SJSA1 (cell line): ENCODE measurements at places on chromosomes 5 and 9. TPM values are rescaled to one million over a fixed set of nuclear protein-coding genes. Genes with fewer than 3 reads are reported as not detected.

Gene PLK2
- 279 and 299 TPM in 2 replicates for total RNA-seq

Gene NFIB
- 7.6 TPM in 2 replicates for total RNA-seq

GRCh38 chr9:120477534-120478001 lies 102.4 kb downstream of the CDK5RAP2 start:
- no peak for DNase-seq

- peak; percentile 62 for DNase-seq
Observed at GRCh38 chr5:157431544-157432200, 28.3 kb upstream of the NIPAL4 start.

- no peak for DNase-seq
Observed at GRCh38 chr5:148002451-148002850, 61.3 kb upstream of the SPINK5 start.

- DNase-seq, result no peak
Observed at GRCh38 chr5:132411304-132412013, 41.9 kb downstream of the SLC22A5 start.
